Myometrial cell (primary cell): ENCODE measurements at places on chromosomes 5 and 9. TPM values are rescaled to one million over a fixed set of nuclear protein-coding genes. Genes with fewer than 3 reads are reported as not detected.

Gene ECM2
- total RNA-seq = 0.53 and 1.2 TPM in 2 replicates

Gene GFI1B
- total RNA-seq = not detected in 2 replicates

Gene SUSD3
- 55.5 and 74.4 TPM in 2 replicates for total RNA-seq

Gene C5orf58
- not detected in 2 replicates for total RNA-seq

Gene CACNA1B
- total RNA-seq = under 0.01 TPM in 2 replicates

Gene SPACA9
- total RNA-seq = 3.2 and 9.2 TPM in 2 replicates

Gene SPATA31C1
- total RNA-seq = not detected in 2 replicates

Gene ENTPD2
- 0.58 TPM in 1 of 2 replicates, not detected in the other for total RNA-seq

Gene OR13J1
- not detected in 2 replicates for total RNA-seq

Gene HEXB
- total RNA-seq = 195 and 223 TPM in 2 replicates

Gene MOB3B
- total RNA-seq = 0.86 and 1.1 TPM in 2 replicates

Gene C7
- 1.4 and 2.8 TPM in 2 replicates for total RNA-seq

Gene CBY3
- not detected in 2 replicates for total RNA-seq

Gene PRRT1B
- total RNA-seq = not detected in 2 replicates

Gene EPB41L4A
- under 0.01 TPM in 1 of 2 replicates, not detected in the other for total RNA-seq

Gene MRPL50
- total RNA-seq = 9.4 and 10.7 TPM in 2 replicates

Gene DCTN3
- 179 and 213 TPM in 2 replicates for total RNA-seq

Gene SCGB3A2
- not detected in 2 replicates for total RNA-seq

Gene ANKRD55
- total RNA-seq = not detected in 2 replicates

Gene TAF1L
- total RNA-seq = not detected in 2 replicates

Gene CCL21
- total RNA-seq = not detected in 2 replicates

Gene LCN1
- not detected in 2 replicates for total RNA-seq

Gene CCDC192
- total RNA-seq = not detected in 2 replicates

Gene IFNA21
- not detected in 2 replicates for total RNA-seq

Gene NR2F1-AS1
- 11.2 and 12.1 TPM in 2 replicates for total RNA-seq

Gene GMCL2
- total RNA-seq = not detected in 2 replicates

Gene SPINK5
- total RNA-seq = not detected in 2 replicates

Gene HMMR
- 33.7 and 53.2 TPM in 2 replicates for total RNA-seq

Gene TMEFF1
- under 0.01 TPM in 2 replicates for total RNA-seq

Gene ZCCHC7
- total RNA-seq = 9.8 and 11.3 TPM in 2 replicates

Gene KLF4
- 1.2 and 5.0 TPM in 2 replicates for total RNA-seq

Gene GRM6
- not detected in 2 replicates for total RNA-seq

Gene TRPM6
- under 0.01 TPM in 1 of 2 replicates, not detected in the other for total RNA-seq

Gene PTGER4
- total RNA-seq = 21.0 and 25.5 TPM in 2 replicates
